ENCODE measurements at places on chromosomes 2 and 18. TPM values are rescaled to one million over a fixed set of nuclear protein-coding genes. Genes with fewer than 3 reads are reported as not detected.

TUBB8B gene
- not detected for polyA plus RNA-seq

PTPRM gene
- polyA plus RNA-seq: 30.9 TPM

SLC5A7 gene
- polyA plus RNA-seq: not detected

DNA sequence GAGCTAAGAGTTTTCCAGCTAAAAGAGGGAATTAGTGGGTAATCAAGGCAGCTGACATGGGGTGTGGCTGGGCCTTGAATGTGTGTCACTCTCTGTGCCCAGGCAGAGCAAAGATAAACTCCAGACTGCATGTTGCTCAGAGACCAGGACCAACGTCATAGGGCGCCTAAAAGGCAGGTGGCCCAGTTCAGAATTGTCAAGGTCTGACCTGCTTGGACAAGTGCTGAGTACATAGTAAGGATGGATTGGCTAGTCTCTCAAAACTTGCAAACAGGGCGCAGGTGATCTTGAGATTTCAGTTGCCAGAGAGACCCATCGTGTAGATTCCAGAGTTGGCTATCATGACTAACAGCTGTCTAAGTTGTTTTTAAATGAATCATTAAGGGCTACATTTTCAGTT, 19.0 kb downstream of the CLUL1 start:
- DNase-seq: peak; percentile 30

- DNase-seq: no peak
These were observed 58.8 kb upstream of the CAPN13 start for GRCh38 chr2:30865892-30866681.
